Activated effector memory CD4-positive, alpha-beta T cell treated with Interleukin-2 at 50 U/mL for 16 hours (primary cell): ENCODE measurements at places on chromosomes 3 and 15.
A peak's percentile ranks its signal among the peaks of the same experiment; 100 is the strongest.

GRCh38 chr3:183264268-183264667, 11.2 kb downstream of the B3GNT5 start:
- no peak for DNase-seq

DNA sequence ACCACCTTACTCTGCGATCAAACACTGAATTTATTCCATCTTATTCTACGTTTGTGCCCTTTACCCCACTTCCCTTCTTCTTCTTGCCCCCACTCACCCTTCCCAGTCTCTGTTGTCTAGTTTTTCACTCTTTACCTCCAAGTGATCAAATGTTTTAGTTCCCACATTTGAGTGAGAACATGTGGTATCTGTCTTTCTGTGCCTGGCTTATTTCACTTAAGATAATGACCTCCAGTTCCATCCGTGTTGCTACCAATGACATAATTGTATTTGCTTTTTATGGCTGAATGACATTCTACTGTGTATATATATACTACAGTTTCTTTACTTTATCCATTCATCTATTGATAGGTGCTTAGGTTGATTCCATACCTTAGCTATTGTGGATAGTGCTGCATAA, 78.8 kb downstream of the PDCD6IP start:
- no peak for DNase-seq

- no peak for DNase-seq
These were observed 991.2 kb downstream of the TUSC7 start for GRCh38 chr3:117700573-117701360.

DNA sequence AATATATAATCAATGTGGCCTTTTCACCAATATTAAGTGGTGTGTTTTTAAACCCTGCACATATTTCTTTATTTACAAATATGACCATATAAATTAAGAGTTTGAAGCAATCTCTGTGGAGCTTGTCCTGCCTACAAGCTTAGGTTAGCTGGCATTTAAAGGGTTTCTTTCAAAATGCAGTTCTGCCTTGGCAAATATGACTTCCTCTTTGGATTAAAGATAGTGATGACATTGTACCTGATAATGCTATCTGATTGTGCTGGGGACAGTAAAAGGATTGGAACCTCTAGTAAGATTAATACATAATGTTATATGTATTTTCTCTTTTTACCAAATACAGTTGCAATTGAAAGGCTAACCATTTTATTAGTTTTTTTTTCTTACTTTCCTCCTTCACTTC, 249.1 kb downstream of the OTOL1 start:
- DNase-seq, result no peak

DNA sequence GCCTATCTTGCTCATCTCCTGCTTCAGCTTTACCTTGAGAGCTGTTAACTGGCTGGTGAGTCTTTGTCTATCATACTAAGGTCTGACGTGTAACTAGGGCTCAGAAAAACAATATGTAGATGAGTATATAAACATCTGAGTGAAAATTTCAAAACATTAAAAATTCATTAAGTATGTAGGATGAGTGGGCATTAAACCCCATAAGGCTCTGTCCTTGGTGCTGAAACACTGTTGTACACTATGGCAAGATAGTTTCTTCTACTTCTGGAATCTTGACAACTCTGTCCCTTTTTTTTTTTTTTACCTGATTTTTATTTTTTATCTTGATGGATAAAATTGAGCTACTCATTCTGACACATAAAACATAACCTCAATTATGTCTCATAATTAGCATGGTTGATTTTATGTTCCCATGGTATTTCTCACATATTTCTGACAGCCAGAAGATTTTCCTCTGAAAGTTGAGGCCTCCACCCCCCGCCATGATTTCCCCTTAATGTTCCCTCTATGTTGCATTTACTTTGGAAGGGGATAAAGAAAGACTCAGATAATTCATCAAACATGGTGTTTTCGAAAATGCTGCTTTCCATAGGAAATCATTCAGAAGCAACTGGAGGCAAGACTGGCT, 54.3 kb downstream of the DGKG start:
- DNase-seq, result no peak

- DNase-seq, result no peak
These were observed 611.3 kb downstream of the SI start for GRCh38 chr3:164467007-164467406.

DNA sequence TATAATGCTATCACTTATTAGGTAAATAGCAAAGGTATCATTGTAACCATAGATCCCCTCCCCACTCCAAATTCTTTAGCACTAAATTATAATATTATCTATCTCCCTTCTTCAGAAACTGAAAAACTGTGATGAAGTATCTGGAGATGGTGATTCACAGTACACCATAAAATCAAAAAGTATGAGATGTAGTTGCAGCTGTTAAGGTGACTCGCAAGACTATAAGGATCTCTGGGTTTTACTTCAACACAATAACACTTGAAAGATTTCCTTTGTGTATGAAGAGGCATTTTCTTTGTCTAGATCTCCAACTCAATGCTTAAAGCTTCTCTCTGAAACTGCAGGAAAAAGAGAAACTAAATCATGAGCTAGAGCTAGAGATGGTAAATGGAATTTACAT, 46.9 kb downstream of the IFT57 start:
- no peak for DNase-seq

- DNase-seq, result peak; percentile 42
These were observed 42.0 kb upstream of the SKOR1 start for GRCh38 chr15:67783303-67783702.

DNA sequence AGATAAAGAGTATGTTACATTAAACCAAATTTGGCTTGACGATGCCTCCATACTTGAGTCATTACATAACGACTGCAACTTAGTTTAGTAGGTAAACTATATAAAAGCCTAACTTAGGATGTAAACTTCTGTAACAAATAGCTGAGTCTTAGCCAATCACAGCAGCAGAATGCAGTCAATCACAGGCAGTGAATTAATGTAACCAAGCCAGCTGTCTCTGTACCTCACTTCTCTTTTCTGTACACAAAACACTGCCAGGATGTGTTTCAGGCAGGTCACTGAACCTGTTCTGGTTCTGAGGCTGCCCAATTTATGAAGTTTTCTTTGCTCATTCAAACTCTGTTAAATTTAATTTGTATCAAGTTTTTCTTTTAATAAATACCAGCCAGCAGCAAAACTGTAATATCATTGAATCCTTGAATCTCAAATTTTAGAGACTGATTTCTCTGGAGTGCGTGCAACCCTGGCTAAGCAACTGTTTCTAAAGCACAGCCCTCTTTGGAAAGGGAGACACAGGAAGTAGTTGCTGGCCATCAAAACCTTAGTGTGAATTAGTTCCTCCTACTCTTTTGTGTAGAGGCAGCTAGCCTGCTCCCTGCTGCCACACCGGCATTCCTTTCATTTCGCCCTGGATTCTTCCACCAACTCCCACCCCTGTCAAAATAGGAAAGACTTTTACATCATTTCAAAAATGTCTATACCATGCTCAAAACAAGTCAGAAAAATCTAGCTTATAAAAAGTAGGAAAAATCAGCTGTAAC, 15.2 kb downstream of the RFTN1 start:
- DNase-seq, result no peak

DNA sequence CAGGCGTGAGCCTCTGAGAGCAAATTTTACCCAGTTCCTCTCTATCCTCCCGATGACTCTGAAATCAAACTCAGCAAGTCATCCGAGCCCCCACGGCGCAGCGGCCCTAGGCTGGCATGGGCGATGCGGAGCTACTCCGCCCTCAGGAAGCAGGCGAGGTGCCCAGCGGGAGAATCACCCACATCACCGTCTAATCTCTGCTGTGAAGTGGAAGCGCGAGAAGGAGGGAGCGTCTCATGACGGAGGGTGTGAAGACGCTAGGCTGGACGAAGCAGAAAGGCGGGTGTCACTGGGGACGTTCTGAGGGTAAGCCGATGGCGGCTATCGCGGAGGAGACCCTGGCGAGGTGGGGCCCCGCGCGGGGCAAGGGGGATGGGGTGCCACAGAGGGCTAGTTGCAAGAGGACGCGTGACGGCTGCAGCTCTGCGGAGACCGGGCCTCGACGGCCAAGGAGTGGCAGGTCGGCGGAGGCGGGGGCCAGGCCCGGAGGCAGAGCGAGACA, 9.1 kb upstream of the GNAI2 start:
- no peak for DNase-seq

- no peak for DNase-seq
These were observed 91.3 kb downstream of the PLXNA1 start for GRCh38 chr3:127073941-127074820.

DNA sequence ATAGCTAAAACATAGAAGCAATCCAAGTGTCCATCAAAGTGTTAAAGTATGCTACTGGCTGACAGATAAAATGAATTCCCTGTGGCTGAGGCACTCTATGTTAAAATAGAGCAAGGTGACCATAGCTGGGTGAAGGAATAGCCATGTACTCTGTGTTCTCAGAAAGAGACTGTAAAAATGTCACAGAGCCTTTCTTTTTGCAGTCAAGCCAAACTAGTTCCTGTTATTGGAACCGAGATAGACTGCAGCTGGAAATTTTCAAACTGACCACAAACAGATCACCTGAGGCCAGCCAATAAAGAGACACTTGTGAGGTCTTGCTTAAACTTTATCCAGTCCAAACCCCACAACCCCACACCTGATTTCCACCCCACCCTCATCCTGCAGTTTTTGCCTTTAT, 422.8 kb upstream of the NAALADL2 start:
- DNase-seq, result no peak

- no peak for DNase-seq
These were observed 7.4 kb upstream of the ZNF589 start for GRCh38 chr3:48233542-48233941.

DNA sequence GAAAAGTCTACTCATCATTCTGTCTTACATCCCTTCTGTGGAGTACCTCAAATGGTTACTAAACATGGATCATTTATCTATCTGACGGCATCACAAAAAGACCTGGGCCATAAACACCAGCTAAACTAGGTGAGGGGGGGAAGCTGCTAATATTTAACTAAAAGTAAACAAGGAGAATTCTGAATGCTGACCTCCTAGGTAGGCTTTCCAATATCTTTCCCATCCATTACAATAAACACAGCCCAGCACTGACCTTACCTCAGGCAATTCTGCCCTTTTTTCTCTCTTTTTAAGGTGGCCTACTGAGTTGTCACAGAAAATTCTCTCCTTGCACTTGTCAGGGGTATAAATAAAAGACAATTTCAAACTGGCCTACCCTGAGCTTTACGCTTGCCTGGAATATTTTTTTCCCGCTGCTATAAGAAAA, 33.1 kb downstream of the USF3 start:
- no peak for DNase-seq

DNA sequence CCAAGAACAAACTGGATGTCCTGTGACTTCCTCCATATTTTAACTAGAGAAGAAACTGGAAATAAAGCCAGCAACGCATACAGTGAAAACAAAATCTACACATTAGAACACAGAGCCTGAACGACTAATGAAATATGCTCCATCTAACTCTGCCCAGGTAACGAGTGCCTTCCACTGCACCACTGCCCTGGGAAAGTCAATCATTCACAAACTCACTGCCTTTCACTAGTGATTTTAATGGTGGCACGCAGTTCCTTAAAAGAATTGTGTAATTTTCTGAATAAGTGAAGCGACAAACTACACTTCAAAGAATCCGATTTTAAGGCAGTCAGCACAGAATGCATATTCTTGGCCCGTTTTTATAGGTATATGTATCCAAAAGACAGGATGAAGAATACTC, 416.0 kb downstream of the SHQ1 start:
- DNase-seq, result no peak
